ENCODE measurements at places on chromosomes 7 and 10.

- no peak for DNase-seq
Measured at GRCh38 chr10:5043716-5044115, 40.1 kb upstream of the AKR1C2 start.

DNA sequence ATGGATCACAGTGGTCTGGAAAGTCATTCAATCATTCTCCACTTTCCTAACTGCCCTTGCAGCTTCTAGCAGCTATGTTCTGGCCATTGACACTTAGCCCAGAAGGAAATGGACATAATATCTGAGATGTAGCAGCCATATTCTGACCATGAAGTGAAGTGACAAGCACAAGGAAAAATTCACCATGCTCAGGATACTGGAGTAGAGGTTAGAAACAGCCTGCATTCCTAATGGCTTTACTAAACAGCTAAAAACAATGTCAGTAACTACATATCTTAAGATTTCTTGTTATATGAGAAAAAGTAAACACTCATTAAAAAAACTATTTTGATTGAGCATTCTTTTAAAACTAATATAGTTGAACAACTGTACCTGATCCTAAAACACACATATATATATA lies 443.8 kb downstream of the MAGI2 start:
- DNase-seq = no peak

DNA sequence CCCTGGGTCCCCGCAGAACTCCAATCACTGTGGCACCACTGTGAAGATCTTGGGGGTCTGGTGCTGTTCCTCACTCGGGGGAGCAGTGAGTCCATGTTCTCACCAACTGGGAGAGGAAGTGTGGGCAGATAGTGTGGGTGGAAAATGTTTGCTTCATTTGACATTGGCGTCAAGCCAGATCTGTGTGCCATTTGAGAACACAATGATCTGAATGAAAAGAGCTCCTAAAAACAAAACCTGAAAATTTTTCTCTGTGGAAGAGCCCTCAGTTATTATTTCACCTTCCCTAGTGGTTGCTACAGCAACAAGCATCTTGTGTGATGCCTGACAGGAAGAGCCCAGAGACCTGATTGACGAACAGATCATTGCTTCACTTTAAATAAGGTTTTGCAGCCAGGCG lies 125.6 kb downstream of the VIPR2 start:
- no peak for DNase-seq

- DNase-seq = no peak
Measured at GRCh38 chr7:115356999-115357702, 435.3 kb downstream of the MDFIC start.

- no peak for DNase-seq
Measured at GRCh38 chr7:69439636-69440325, 158.5 kb upstream of the AUTS2 start.

DNA sequence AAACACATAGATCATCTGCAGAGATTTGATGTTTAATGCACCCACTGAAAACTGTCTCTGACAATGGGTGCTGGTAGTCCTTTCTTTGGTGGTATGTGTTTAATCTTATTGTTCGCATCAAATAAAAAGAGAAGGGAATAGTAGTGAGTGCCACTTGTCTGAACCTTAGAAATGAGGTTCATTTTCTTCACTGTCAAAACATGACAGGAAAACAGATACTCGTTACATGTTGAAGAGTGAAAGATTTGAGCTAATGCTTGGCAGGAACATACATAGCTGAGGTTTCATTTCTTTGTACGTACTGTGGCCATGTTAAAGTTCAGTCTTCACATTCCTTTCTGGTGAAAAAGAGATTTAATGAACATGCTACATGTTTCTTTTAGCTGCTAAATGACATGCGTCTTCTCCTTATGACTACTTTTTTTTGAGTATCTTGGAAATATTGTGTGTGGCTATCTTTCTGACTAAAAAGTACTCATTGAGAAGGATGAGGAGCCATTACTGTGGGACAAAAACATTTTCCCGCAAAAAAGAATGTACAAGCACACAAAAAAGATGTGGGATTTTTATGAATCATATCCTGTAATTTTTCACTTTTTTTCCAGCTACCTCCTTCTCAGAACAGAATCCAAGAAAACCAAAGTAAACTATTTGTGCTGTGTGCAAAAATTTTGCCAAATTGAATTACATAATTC lies 108.0 kb downstream of the TWIST1 start:
- no peak for DNase-seq

- no peak for DNase-seq
Measured at GRCh38 chr7:25675789-25676474, 447.6 kb upstream of the NPVF start.

- no peak for DNase-seq
Measured at GRCh38 chr10:3432081-3432825, 259.7 kb upstream of the PITRM1 start.

GRCh38 chr10:32038777-32039176 lies 17.4 kb downstream of the KIF5B start:
- no peak for DNase-seq

DNA sequence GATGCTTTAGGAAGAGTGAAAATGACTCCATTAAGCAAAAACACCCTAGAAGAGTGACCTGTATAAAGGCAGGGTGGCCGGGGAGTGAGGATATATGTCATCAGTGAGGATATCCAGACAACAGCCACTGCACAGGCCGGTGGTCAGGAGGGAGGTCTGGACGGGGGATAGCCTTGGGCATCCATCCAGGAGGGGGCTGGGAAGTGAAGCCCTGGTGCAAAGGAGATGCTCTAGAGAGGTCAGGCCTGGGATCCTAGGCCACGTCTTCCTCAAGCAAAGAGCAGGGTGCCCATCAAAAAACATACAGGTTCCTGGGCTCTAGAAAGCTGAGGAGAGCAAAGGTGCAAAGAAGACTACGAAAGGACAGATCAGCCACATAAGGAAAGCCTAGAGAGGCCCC lies 25.6 kb downstream of the FAM171A1 start:
- DNase-seq = no peak

DNA sequence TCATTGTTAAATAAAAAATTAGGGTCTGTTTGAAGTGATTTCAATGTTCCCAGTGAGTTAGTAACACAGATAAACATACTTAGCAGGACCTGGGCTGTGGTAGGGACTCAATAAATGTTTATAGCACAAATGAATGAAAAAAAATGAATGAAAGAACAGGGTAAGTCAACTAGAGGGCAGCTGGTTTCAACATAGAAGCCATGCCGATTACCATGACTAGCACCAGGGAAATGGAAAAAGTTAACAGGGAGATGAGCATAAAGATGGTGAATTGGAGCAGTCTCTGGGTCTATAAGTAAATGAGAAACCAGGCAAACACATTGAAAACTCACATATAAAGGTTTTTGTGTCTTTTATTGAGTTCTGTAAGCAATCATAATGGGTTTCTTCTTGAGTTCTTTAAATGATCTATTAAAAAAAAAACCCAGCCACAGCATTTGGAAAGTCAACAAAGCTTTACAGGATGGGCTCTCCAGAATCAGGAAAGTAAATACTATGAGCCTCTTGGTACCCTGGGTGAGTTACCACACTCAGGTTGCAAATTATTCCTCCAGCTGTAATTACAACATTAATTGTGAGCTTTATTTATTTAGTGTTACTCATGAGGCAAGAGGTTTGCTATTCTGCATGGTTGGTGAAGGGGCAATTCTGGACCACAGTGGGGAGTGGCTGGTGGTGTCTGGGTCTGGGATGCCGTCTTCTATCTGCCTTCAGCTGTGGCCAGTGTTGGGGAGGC lies 46.1 kb upstream of the MTPN start:
- DNase-seq = no peak

- DNase-seq = no peak
Measured at GRCh38 chr10:10394933-10395658, 622.6 kb upstream of the CELF2 start.

DNA sequence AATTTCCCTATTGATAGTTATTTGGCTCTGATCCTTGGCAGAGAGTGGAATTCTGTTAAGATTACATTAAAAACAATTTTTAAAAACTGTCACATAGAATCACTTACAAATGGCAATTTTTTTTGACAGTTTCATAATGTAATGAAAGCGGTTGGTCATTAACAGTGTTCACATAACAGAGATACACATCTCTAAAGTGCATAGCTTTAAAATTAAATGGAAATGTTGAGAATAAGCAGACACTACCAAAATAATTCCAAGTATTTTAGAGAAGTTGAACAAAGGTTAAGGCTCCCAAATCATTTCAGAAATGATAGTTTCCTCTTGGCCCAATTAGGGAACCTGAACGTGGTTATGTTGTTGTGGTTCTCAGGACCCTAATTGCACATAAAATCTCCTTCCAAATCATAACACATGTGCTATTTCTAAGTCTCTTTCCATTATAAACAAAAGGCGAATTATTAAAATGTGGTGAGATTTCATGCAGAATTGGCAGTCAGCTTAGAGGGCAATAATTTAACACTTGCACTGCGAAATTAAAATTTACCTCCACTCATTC lies 528.9 kb upstream of the FZD8 start:
- DNase-seq = no peak

DNA sequence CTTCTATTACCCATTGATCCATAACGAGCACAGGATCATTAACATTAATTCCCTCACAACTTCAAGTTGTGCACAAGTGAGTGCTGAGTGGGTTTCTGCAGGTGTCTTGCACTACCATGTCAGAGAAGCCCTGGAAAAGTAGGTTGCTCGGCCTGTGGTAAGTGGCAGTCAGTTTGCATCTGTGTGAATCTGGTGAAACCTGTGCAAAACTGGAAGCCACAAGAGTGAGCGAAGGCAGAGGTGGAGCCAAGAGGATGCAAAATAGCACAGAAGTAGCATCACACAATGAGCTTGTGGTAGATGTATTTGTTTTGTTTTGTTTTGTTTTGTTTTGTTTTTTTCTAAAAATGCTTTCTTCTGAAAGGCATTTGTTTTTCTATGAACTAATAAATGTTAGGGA lies 181.5 kb downstream of the THSD7A start:
- no peak for DNase-seq

All from activated CD4-positive, alpha-beta T cell treated with anti-CD3 and anti-CD28 coated beads, Interleukin-2, amount 50 U/mL, for 1 hour (primary cell).